Kidney (tissue), 22 donors: ENCODE measurements at places on chromosomes 7 and 10.

DNA sequence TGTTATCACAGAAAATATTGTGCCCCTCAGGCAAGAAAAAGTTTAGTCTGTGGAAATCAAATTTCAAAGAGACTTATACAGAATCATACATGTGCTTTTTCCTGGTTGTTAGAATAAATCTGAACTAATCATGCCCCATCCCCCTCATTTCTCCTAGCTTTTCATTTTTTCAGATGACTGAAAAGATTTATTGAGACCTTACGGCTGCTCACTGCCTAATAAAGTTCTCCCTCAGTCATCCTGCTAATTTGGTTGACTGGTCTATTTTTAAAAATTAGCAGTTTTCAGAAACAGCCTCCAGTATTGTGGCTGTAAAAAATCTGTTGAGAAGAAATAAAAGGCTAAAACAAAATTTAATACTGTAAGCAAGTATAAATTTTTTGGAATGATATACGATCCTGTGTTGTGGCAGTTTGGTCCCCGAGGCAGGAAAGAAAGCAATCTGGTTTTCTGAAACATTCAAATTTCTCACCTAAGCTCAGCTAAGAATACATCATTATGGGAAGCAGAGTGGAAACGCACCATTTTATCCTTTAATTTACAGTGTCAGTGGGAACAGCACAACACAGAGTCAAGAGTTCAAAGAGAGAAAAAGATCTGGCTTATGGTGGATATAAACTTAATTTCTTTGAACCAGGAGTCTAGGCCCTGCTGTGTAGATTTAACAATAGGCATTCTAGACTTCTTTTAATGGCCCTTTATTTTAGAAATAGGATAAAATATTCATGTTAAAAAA lies 144.4 kb downstream of the KCND2 start:
- DNase-seq = no peak

- no peak for DNase-seq
Observed at GRCh38 chr7:19709249-19709578, 377 bp upstream of the POLR1F start.

GRCh38 chr10:104080762-104081161 lies 4.9 kb downstream of the COL17A1 start:
- no peak for DNase-seq

DNA sequence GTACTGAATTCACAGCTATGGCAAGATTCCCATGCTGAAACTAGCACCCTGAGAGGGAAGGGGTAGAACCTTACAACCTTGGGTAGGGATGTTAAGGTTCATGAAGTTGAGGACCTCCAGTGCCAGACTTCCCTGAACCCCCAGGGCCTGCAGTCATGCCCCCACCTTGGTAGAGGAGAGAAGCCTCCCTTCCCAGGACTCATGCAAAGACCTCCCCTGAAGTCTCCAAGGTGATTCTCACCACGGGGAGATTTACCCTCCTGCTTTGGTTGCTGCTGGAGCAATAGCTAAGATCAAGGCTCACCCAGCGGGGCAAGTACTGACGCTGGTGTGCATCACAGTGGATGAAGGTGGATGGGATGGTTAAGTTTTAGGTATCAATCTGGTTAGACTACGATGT lies 49.1 kb upstream of the PFKP start:
- no peak for DNase-seq

DNA sequence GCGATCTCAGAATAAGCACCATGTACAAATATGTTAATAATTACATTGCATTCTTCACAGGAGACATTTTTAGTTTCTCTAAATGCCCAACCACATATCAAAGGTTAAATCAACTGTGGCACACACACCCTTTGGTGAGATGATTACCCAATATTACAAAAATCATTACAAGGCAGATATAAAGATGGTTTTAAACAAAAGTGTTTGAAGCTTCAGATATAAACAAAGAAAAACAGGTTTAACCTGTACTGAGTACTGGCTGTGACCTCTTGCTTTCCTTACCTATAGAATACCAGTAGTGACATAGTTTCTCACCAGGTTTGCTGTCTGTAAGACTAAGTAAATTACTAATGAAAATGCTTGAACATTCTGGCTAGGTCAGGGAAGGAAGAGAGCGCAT lies 360.0 kb upstream of the IGFBP3 start:
- DNase-seq = no peak

DNA sequence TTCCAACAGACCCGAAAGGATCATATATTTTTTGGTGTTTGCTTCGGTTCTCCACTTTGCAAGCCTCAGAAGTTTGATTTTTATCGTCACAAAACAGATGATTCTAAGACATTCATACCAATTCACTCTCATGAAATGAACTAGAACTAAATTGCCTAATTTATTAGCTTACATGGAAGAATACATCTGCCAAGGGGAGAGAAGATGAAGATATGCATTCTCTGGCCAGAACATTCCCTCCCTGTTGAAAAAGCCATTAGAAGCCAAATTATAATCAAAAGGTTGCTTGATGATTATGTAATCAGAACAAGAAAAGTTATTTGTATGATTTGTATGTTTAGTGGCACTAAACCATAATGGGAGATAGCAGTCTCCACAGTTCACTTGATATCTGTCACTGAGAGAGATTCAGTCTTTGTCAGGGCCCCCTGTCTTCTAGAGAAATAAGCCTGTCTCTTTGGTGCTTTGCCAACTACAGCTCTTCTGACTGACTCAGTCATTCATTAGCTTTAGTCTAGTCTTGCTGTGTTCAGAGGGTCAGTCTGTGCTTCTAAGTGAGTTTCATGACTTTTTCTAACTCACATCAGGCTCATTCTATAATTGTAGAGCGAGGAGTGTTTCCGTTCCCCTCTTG lies 95.3 kb upstream of the GNAI1 start:
- DNase-seq = no peak

- DNase-seq = no peak
Observed at GRCh38 chr7:104679085-104679484, 334.9 kb upstream of the KMT2E start.

- DNase-seq = no peak
Observed at GRCh38 chr10:35452171-35452570, 115.9 kb downstream of the CCNY start.

DNA sequence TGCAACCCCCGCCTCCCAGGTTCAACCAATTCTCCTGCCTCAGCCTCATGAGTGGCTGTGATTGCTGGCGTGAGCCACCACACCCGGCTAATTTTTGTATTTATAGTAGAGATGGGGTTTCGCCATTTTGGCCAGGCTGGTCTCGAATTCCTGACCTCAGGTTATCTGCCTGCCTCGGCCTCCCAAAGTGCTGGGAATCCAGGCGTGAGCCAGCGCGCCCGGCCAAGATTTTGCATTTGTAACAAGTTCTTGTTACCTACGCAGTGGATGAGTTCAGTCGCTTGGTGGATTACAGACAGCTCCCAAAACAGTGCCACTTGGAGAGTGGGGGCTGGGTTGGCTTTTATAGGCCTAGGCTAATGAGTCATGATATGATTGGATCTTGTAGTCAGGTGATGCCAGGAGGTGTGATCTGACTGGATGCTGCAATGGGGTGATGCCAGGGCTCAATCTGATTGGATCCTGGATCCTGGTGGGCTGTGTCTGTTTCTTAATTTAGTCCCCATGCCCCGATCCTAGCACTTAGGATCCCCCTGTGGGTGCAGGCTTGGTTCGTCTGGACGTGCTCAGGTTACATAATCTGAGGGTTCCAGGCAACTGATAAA lies 20.3 kb downstream of the SBDS start:
- no peak for DNase-seq

DNA sequence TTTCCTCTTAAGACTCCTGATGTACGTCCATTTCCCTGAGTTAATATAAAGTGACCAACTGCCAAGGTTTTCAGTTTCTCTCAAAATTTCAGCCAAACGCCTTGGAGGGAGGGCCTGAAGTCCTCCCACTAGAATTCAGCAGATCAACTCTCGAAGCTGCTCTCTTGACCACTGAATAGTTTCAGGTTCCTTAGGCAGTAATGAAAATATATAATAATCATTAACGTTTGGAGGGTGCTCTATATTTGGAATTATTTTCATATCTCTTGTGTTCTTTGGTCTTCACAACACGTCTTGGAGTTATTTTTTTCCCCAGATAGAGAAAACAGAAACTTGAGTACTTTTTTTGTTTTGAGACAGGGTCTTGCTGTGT lies 123.6 kb upstream of the SFMBT2 start:
- DNase-seq = no peak

GRCh38 chr10:32123021-32123420 lies 66.8 kb upstream of the KIF5B start:
- DNase-seq = no peak

GRCh38 chr10:69070951-69071350 lies 17.0 kb upstream of the SRGN start:
- no peak for DNase-seq

GRCh38 chr7:23285657-23286646 lies 13.2 kb upstream of the MALSU1 start:
- DNase-seq = no peak

DNA sequence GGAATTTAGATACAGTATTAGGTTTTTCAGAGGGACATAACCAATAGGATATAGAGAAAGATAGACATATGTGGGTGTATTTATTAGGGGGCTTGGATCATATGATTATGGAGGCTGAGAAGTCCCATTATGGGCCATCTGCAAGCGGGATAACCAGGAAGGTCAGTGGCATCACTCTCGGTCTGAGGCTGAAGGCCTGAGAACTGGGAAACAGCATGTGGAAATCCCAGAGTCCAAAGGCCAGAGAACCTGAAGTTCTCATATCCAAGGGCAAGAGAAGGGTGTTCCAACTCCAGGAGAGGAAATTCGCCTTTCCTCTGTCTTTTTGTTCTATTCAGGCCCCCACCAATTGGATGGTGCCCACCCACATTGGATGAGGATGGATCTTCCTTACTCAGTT lies 180.7 kb downstream of the POU6F2 start:
- no peak for DNase-seq

DNA sequence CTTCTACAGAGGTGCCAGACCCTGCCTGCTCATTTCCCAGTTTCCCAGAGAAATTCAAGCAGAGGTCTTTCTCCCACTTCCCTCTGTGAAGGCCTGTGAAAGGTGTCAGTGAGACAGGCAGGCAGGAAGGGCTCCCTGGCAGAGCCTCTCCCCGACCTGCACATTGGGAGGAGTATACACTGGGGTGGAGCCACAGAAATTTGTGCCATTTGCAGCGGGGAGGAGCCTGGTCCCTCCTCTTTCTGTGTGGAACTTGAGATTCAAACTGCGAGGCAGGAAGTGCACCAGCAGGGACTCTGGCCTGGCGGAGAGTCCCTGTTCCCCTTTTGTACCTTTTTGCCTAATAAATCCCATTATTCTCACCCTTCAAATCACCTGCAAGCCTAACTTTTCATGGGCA lies 54.6 kb upstream of the OPN4 start:
- DNase-seq = peak; percentile 48

GRCh38 chr7:47326808-47327207 lies 255.1 kb downstream of the TNS3 start:
- peak; percentile 50 for DNase-seq

- no peak for DNase-seq
Observed at GRCh38 chr7:113374955-113375354, 256.6 kb upstream of the SMIM30 start.

- no peak for DNase-seq
Observed at GRCh38 chr7:47508389-47509380, 73.2 kb downstream of the TNS3 start.

DNA sequence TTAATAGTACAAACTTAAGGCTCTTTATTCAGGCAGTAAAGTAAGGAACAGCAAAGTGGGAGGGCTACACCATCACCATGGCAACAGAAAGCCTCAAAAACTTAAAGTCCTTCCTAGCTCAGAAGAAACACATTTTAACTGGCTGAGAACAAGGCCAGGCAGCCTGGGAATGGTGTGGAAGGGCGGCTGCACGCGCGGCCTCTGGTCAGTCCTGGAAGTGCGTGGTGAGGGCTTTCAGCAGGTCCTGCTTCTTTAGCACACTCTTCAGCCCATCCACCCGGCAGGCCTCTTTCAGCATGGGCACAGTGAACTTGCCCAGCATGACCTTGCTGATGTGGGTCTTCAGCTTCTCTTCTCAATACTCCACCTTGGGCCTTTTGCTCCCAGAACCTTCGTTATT lies 133.0 kb downstream of the CYP26A1 start:
- DNase-seq = no peak

DNA sequence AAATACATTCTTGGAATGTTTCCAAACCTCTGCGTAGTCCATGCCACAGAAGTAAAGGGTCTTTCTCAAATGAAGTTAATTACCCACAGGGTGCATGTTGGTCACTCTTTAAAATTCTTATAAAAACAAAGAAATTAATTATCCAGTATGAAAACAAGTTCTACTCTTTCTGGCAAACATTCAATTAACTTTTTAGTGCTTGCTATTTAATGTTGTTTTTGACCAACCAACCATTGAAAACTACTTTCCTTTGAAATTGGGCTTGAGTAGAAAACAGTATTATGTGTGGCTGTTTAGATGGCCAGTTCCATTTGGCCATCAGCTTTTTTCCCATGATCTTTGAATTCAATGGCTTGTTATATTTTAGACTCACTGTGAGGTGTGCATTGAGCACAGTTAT lies 83.0 kb downstream of the TAF3 start:
- no peak for DNase-seq

GRCh38 chr10:103668351-103669242 lies 175.1 kb downstream of the NEURL1 start:
- peak; percentile 78 for DNase-seq

- peak; percentile 15 for DNase-seq
Observed at GRCh38 chr10:70448236-70448635, 6.8 kb upstream of the NODAL start.

DNA sequence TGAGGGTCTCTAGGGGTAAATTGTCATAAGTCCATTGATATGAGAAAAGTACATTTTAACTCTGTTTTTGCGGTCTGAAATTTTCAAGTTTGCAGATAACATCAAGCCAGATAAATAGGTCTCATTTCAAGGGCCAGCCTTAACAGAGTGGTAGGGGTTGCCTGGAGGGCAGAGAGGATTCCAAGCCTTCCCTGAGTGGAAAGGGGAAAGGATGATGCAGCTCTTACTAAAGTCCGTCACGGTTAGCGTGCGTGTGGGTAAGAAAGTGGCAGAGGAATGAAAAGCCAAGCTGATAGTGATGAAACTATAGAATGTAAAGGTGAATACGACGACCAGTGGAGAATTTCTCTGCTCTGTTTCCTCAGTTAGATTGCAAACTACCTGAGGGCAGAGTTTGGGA lies 71.6 kb downstream of the ADRA2A start:
- DNase-seq = no peak

GRCh38 chr7:149562602-149563001 lies 65.0 kb upstream of the ZNF746 start:
- DNase-seq = no peak

DNA sequence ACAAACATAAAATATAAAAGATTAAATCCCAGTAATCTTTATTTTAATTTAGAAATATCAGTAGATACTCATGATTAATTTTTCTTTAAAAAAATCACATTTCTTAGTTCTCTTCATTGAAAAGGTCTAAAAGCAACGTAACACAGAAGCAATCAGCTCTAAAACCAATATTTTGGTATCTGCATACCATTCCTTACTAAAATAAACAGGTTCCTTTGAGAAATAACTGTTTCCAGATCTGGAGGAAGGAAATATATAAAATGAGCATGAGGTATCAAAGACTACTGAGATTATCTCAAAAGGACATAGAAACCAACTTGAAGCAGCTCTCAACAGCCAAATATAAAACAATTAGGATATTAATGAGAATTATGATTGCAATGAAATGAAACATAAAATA lies 301.0 kb upstream of the GNAI1 start:
- DNase-seq = no peak
